Stimulated activated CD8-positive, alpha-beta memory T cell treated with anti-CD3 and anti-CD28 coated beads, Interleukin-2, amount 100 ng/mL, for 48 hours (primary cell): ENCODE measurements at places on chromosomes 7 and 10.

DNA sequence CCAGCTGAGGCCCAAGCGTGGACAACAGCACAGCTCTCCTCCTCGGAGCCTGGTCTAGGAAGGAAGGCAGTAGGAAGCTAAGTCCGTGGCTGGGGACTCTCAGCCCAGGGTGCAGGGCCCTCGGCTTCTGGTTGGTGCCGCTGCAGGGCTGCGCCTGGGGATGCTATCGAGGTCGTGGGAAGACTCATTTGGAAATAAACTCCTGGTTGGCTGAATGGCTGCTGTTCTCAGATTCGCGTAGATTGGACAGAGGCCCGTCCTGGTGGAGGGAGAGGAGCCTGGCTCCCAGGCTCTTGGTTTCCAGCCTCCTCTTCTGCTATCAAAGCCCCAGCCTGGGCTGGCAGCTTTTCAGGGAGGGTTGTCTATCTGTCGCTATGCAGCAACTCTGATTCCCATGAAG, 152.6 kb upstream of the FZD8 start:
- DNase-seq = no peak

DNA sequence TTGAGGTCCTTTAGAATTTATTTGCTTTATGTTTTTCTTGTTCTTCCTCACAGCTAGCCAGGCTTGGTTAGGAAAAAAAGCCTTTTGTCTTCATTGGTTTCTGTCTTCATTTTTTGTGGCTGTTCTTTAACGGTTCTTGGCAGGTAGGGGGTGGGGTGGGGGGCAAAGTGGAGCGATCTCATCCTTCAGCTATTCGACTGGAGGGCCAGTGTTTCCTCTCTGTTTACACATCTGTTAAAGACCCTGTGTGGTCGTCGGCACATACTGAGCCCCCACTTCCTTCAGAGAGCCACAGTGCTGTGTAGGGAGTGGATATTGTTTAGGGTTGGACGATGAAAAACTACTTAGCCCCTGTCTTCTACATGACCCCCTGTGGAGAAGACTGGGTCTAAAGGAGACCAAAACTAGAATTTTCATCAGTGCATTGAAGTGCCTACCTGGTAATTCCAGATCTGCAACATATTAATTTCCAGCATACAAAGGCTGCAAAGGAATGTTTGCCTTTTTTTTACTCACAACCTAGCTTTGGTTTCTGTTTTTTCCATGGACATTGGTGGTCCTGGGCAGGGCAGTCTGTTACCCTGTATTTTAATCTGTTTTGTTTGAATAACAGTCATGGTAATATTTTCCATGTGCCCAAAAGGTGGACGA, 29.0 kb downstream of the PRPF18 start:
- no peak for DNase-seq

- no peak for DNase-seq
Observed at GRCh38 chr10:118447478-118448270, 105.5 kb upstream of the FAM204A start.

DNA sequence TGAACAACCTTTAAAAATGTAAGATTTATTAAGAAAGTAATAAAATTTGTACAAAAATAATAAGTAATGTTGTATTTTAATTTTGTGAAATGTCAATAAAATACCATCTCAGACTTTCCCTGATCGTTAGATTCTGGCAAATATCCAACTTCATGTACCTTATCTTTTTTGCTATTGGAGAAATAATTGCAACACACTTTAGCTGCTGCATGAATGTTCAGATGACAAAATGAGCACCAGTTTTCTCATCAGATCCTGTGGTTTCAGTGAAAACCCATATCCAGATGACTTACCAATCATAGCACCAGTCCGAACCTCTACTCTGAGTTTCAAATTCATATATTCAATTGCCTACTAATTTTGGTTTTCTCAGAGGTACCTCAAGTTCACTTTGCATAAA, 69.9 kb downstream of the CASD1 start:
- no peak for DNase-seq

- DNase-seq = no peak
Observed at GRCh38 chr10:131419797-131420196, 108.3 kb upstream of the TCERG1L start.

- DNase-seq = no peak
Observed at GRCh38 chr10:70551971-70552422, 50.5 kb downstream of the PRF1 start.

GRCh38 chr10:22644222-22644621, 70.2 kb downstream of the PIP4K2A start:
- DNase-seq = no peak
